ENCODE measurements at places on chromosomes 7 and 10.
A peak's percentile ranks its signal among the peaks of the same experiment; 100 is the strongest.

DNA sequence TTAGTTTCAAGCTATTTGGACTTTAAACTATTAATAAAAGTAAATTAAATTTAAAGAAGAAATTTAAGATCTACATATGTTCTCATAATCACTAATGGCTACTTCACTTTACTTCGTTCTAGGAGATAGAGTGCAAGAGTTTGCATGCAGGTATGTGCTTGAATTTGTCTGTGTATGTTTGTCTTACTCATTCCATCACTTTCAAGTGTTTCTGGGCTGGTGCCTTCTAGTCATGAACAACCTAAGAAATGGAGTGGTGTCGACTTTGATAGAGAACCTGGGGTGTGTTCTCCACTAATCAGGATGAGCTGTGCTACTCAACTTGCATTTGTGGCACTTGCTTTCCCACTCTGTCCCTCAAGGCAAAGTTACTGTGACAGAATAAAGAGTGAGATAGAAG is 169.9 kb downstream of the KCND2 start:
- DNase-seq: no peak

DNA sequence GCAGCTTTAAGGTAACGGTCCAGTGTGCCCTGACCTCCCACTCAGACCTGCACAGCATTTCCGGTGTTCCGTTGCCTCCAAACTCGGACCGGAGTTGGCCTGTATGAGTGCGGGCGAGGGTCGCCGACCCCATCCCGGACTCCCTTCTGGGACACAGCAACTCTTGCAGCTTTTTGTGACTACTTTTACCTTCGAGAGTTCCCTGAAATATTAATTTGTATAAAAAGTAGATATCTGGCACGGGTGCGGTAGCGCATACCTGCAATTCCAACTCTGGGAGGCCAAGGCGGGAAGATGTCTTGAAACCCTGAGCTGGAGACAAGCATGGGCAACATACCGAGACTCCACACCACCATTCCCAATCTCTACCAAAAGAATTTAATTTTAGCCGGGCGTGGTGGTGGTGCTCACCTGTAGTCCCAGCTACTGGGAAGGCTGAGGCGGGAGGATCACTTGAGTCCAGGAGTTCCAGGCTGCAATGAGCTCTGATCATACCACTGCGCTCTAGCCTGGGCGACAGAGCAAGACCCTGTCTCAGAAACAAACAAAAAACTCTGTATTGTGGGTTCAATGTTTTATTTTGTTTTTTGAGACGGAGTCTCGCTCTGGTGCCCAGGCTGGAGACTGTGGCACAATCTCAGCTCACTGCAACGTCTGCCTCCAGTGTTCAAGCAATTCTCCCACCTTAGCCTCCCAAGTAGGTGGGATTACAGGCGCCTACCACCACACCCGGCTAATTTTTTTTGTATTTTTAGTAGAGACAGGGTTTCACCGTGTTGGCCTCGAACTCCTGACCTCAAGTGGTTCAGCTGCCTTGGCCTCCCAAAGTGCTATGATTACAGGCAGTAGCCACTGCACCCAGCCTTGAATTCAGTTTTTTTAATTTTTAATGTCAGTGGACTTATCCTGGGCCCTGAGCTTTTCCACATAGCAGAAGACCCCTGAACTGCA is 1.1 kb upstream of the PPP1R35 start:
- DNase-seq: no peak

- DNase-seq: peak; percentile 19
These were observed 43.6 kb downstream of the MINDY4 start for GRCh38 chr7:30814700-30815387.

DNA sequence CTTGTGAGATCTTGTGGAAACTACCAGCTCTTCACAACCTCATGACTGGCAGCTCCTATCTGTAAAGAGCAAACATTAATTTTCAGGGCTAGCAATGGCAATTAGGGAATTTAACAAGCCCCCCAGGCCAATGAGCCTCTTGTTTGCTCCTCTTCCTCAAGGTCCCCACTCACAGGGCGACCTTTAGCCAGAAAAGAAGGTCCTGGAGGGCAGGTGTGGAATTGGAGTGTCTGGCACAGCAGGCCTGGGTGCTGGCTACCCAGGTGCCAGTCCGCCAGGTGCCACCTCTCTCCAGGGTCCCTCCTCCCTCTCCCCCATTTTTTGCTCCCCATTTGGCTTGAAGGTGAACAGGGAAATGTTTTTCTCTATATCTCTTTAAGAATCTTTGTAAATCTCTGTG is 1.9 kb upstream of the CEP55 start:
- no peak for DNase-seq

- no peak for DNase-seq
These were observed 77.0 kb downstream of the ZMIZ1 start for GRCh38 chr10:79145517-79146470.

- no peak for DNase-seq
These were observed 141.4 kb downstream of the DOCK4 start for GRCh38 chr7:112064627-112065385.

DNA sequence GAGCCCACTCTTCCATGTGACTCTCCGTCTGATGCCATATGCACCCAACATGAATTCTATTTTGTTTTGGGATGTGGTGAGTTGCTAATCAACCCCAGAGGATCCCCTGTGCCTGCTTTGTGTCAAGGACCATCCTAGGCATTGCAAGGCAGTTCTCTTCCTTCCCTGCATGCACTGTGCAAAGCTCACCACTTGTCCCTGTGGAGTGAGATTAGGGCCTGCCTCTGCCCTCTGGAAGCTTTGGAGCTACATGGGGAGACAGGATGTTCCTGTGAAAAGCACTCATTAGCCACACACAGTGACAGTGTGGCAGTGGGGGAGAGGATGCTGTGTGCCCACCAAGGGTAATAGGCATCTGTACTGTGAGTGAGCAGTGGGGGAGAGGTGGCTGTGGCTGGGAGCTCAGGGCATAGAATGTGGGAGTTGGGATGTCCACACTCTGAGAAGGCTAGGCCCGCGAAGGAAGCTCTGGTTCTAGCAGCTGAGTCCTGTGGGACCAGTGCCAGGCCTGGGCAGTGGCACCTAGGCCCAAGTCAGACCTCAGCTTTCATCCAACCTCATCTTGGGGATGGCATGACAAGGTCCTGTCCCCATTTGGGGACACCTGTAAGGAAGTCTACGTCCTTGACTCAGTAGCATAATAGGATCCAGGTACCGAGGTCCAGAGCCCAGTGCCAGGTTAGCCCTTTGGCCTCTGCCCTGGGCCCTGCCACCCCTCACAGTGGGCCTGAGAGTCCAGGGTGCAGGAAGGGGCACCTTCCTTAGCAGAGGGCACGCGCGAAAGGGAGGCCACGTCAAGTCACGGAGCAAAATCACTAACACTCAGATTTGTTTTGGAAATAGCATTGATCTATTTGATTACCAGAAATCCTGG is 6.6 kb downstream of the ADRA2A start:
- DNase-seq: no peak

DNA sequence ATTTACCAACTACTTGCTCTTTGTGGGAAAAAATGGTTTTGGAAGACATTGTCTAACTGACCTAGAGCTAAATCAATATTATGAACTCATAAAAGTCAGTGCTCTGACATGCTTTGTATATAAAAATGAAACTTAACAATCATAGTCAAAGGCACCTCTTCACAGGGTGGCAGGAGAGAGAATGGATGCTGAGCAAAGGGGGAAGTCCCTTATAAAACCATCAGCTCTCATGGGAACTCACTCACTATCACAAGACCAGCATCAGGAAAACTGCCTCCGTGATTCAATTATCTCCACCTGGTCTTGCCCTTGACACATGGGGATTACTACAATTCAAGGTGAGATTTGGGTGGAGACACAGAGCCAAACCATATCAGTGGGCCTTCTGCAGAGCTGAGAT is 417.6 kb upstream of the AUTS2 start:
- no peak for DNase-seq

GRCh38 chr10:26436848-26437247 is 1.3 kb upstream of the APBB1IP start:
- DNase-seq: no peak

GRCh38 chr7:30177965-30178364 is 43.2 kb downstream of the MTURN start:
- DNase-seq: peak; percentile 42

- DNase-seq: no peak
These were observed 42.1 kb upstream of the HPS1 start for GRCh38 chr10:98488669-98489430.

GRCh38 chr7:99369767-99370391 is 4.7 kb upstream of the ARPC1B start:
- no peak for DNase-seq

DNA sequence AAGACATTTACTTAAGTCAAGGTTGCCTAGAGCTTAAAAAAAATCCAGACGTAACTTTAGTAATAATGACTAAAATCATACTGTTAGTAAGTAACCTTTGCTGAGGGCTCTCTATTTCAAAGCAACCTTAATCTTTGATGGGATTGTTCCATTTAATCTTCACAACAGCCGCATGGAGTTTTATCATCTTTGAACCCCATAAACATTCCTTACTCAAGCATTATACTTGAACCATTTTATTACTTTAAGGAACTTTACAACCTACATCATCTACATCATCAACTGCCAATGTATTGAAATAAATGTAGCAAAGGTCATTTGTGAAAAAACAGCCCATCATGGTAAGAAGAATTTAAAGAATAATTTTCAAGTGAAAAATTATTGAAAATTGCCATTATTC is 22.9 kb upstream of the CACNB2 start:
- no peak for DNase-seq

- DNase-seq: peak; percentile 52
These were observed 6.0 kb upstream of the TMED4 start for GRCh38 chr7:44587843-44588711.

DNA sequence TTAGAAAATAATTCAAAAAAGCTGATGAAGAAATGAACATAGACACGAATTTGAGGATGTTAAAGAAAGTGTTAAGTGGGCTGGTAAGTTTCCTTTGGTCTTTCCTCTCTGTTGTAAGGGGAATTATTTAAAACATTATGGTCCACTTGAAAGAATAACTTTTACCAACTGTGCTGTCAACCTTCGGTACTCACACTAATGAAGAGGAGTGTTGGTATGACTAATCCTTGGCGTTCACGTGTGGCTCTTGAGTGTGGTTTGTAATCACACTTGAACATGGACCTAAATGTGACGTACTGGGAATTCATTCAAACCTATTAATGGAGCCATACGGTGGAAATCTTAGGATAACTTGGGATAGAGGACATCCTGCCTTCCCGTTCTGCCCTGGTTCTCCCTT is 41.3 kb downstream of the TBXAS1 start:
- DNase-seq: no peak

DNA sequence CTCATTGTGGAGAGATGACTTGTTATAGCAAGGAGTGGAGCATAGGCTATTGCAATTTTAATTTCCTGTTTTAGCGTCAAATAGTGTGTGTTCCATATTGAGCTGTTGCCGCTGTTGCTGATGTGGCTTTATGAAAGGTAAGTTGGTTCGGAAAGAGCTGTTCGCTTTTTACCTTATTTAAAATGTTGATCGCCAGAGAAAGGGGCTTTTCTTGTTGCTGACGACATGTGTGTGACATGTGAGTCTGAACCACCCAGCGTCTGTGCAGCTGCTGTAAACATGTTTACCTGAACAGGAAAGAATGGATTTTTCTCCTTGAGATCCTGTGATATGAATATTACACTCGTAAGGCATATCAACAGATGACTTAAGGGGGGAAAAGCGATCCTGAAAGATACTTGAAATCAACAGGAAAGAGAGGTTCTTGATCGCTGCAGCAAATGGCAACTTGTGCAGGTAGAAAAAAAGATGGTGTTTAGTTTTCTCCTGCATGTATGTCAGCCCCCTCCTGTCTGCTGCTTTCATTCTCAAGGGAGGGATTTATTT is 2.5 kb downstream of the ZEB1 start:
- peak; percentile 12 for DNase-seq

DNA sequence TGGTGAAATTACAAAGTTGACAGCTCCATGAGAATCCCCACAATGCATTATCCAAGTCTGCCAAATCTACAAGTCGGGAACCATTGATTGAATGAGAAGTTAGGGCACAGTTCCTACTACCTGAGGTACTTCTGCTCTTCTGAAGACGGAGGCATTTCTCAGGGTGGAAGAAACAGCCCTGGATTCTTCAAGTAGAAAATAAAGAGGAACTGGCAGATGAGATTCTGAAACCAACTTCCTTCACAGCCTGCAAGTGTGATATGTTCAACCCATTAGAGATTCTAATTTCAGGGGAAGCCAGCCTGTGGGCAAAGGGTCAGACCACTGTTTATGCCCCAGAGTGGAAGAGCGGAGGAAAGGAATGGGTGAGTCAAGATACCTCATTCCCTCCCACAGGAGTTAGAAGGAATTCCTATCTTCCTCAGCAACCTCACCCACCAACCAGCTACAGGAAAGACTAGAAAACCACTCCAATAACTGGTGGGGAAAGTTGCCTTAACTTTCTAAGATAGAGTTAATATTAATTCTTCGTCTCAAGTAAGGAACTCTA is 50.5 kb upstream of the BMPER start:
- no peak for DNase-seq

DNA sequence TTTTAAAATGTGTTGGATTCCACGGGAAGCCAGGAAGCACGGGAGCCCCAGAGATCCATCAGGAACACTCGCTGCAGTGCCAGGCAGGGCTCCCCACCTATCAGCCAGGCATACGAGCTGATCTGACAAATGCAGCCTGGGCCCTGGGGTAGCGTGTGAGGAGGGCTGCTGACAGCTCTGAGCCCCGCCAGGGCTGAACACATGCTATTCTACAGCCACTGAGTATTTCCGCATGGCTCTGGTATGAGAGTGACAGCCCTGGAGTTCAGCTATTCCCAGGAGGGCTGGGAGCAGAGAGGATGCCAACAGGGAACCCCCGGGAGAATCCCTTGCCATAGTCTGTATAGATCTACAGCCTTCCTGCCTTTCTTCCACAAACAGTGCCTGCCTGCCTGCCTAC is 237.3 kb upstream of the ZMIZ1 start:
- no peak for DNase-seq

DNA sequence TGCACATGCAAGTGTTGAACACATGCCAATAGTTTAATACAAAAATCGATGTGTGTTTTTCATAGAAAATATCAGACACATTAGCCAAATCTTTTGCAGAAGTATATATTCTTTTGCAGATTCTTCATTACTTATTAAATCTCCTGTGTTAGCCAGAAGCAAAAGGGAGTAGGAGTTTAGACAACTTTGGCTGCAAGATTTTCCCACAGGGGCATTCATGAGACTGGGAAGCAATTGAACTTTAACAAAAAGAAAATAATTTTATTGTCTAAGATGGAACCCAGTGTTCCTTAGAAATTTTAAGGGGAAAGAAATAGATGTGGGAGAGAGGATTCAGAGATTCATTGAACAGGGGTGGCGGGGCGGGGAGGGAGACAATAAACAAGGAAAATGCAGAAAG is 1336.0 kb downstream of the GATA3 start:
- no peak for DNase-seq

DNA sequence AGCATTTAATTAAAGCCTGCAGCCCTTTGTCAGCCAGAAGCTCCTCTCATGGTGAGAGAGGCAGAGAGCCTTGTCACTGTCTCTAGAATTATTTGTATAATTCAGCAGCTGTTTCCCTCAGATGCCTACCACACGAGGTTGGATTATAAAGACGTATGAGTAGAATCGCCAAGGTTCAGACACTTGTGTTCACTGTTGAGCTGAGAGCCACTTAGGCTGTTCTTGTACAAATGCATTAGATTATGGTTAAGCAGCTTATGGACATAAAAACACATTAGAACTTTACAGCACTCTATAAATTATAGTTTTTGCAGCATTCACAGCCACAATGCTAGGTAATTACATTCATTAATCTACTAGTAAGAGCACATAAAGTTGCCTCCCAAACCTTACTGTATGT is 282.6 kb downstream of the AUTS2 start:
- DNase-seq: no peak

All from NCI-H446 (cell line).